Testis (tissue), 5 donors: ENCODE measurements at places on chromosomes 3 and 15. TPM values are rescaled to one million over a fixed set of nuclear protein-coding genes. Genes with fewer than 3 reads are reported as not detected.

- H3K36me3 ChIP-seq: no peaks in the 10 kb centered on the region
- no peaks in the 10 kb centered on the region for H3K4me1 ChIP-seq
- H3K4me3 ChIP-seq: no peak overlapping the region
Observed at GRCh38 chr15:56980473-56980872, 62.0 kb downstream of the TCF12 start.

- H3K36me3 ChIP-seq: no peaks in the 10 kb centered on the region
- H3K4me1 ChIP-seq: no peaks in the 10 kb centered on the region
- H3K27ac ChIP-seq: no peak overlapping the region
- no peak for DNase-seq
- no peaks in the 10 kb centered on the region for H3K27me3 ChIP-seq
Observed at GRCh38 chr3:183296944-183297343, 43.9 kb downstream of the B3GNT5 start.

Gene SMCO1
- 0.24 TPM for total RNA-seq

Gene C2CD4B
- total RNA-seq: 2.9 TPM

DNA sequence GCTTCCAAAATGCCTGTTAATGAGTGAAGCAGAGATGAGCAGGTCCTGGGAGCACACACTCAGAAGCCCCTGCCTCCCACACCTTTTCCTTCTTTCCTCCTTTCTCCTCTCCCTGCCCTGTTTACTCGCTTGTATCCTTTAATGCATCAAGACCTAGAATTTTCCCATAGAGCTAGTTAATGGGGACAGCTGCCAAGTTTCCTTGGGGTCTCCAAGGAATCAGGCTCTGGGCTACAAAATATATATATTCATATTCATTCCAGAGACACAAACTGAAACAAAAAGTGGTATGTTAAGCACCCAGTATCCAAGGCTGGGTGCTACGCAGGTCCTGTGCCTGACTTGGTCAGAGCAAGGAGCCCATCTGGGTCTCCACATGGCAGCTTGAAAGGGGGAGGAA is 235.6 kb downstream of the MYRIP start:
- no peak for DNase-seq
- H3K36me3 ChIP-seq: no peaks in the 10 kb centered on the region
- no peaks in the 10 kb centered on the region for H3K4me1 ChIP-seq
- no peaks in the 10 kb centered on the region for H3K27me3 ChIP-seq

DNA sequence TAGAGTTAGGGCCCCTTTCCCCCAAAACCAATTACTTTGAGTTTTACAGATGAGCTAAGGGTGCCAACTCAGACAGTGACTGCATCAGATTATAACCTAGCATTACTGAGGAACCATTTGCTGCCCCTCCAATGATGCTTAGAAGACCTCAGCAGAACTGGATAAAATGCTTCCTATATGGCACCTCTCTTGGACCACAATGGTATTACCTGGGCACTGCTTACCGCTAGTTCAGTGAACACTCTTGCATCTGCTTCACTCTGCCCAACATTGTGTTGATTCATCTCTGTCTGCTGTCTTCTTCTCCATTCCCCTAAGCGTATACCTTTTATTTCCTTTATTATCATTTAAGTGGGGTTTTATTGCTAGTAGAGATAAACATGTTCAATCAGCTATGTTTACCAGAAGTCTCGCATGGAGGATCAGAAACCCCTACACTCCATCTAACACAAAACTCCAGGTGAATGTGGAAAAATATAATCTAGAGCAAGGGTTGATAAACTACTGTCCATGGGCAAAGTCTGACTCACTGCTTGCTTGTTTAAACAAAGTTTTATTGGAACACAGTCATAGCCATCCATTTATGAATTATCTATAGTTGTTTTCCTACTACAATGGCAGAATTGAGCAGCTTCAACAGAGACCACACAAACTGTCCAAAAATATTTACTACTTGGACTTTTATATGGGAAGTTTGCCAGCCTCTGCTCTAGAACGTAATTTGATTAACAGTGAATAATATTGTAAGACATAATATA is 100.2 kb upstream of the PTX3 start:
- H3K4me3 ChIP-seq: no peak overlapping the region
- H3K36me3 ChIP-seq: no peaks in the 10 kb centered on the region
- no peaks in the 10 kb centered on the region for H3K4me1 ChIP-seq
- no peaks in the 10 kb centered on the region for H3K27me3 ChIP-seq
